ENCODE measurements at places on chromosomes 1 and 21. TPM values are rescaled to one million over a fixed set of nuclear protein-coding genes. Genes with fewer than 3 reads are reported as not detected.

The C8A gene
- polyA plus RNA-seq, result not detected

The CELA2B gene
- polyA plus RNA-seq, result not detected

The MYOG gene
- not detected for polyA plus RNA-seq

The RUNX3 gene
- polyA plus RNA-seq, result 0.47 TPM

The TLR5 gene
- 3.7 TPM for polyA plus RNA-seq

The GJA9 gene
- polyA plus RNA-seq, result not detected

The TAS1R1 gene
- polyA plus RNA-seq, result not detected

The S100A12 gene
- polyA plus RNA-seq, result 2.7 TPM

The PKLR gene
- 19.9 TPM for polyA plus RNA-seq

The PKP1 gene
- polyA plus RNA-seq, result 0.47 TPM

The ELAVL4 gene
- not detected for polyA plus RNA-seq

The ANXA9 gene
- 38.5 TPM for polyA plus RNA-seq

The RIMKLA gene
- polyA plus RNA-seq, result 1.1 TPM

Data from kidney (tissue), 22 donors.